Heart right ventricle (tissue), 16 donors: ENCODE measurements at places on chromosomes 12 and 14.

GRCh38 chr14:69395929-69396328, 2.2 kb downstream of the ERH start:
- DNase-seq = no peak

- peak; percentile 42 for DNase-seq
Observed at GRCh38 chr14:73227812-73228781, 9.2 kb upstream of the PAPLN start.

- peak; percentile 26 for DNase-seq
Observed at GRCh38 chr12:113933201-113933786, 32.8 kb downstream of the RBM19 start.

GRCh38 chr12:72273499-72273837, 1.3 kb downstream of the TRHDE start:
- no peak for DNase-seq

- peak; percentile 62 for DNase-seq
Observed at GRCh38 chr14:52950410-52950897, 396 bp downstream of the FERMT2 start.

GRCh38 chr14:20400589-20400964, 12.7 kb downstream of the TEP1 start:
- DNase-seq = no peak

DNA sequence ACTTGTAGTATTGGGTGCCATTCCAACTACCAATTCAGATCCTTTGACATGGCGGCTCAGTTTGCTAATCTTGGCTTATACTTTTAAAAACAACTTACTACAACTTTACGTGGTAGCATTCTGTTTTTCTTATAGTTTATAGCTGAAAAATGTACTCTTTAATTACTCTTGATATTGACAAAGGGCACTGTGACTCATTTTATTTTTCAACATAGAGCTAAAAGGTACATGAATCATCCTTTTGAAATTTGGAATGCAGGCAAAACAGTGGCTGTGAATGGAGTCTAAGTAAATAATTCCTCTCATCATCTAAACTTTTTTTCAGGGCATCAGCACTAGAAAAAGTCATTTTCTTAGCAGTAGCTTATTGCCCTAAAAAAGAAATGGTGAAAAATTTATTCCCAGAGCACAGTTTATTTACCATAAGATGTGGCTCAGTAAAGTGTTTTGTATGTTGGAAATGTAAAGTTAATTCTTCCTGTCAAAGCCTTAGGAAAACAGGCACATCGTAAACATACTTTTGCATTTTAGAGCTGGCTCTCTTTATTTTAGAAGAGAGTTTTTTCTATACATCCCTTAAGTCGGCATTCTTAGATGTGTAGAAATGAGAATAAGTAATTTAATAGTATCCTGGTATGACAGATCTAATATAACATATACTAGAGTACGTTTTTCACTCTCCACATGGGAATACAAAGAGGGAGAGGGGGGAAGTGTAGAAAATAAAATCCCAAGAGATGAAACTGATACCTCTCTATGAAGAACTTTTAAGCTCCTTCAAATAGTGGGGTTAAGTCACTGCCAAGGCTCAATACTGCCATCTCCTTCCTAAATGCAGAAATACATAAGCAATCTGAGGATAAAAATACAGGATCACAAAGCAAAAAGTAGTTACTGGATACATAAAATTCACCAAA, 55.2 kb downstream of the SLC25A21 start:
- DNase-seq = no peak

- no peak for DNase-seq
Observed at GRCh38 chr12:92502417-92503028, 200.3 kb upstream of the PLEKHG7 start.

DNA sequence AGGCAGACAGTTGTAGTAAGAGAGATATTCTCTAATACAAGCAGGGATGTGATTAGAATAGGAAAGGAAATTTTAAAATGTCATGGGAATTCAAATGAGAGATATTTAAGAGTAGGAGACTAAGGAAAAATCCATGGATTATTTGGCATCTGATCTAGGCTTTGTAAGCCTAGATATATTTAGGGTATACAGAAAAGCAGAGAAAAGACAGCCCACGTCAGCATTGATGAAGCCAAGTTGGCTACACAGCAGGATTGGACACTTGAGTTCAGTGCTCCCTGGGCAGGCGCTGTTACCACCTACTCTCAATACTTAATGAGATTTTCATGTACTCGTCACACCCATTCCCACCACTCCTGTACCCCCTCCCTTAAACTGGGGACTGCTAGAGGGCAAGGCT, 1.7 kb upstream of the KCNJ8 start:
- DNase-seq = peak; percentile 21
